ENCODE measurements at places on chromosomes 16 and 17.

GRCh38 chr17:27797390-27798091 lies 2.8 kb downstream of the NOS2 start:
- no peak for DNase-seq

DNA sequence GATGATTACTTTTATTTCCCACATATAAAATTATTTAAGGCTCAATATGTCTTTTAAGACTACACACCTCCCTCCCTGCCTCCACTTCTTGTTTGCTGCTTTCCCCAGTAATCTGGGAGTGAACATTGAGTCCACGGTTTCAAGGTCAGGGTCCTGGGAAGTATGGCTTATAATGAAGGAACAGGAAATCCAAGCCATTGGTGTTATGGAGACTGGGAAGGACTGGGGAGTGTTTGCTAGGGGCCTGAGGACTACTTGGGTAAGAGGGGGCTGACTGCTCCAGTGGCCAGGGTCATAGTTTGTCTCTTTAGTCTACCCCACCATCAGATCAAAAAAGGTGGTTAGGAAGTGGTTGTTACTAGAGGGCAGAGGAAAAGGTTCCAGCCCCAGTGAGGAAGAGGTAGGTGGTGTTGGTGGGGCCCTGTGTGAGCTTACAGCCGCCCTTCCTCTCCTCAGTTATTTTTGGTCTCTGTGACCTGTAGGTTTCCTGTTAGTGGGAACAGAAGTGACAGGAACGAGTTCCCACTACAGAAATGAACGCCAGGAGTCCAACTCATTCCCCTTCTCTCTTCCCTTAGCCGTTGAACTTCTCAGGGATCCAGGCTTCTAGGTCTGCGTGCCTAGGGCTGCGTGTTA lies 742 bp upstream of the SLC16A13 start:
- no peak for DNase-seq

GRCh38 chr17:60598001-60598736 lies 1.8 kb upstream of the PPM1D start:
- no peak for DNase-seq

DNA sequence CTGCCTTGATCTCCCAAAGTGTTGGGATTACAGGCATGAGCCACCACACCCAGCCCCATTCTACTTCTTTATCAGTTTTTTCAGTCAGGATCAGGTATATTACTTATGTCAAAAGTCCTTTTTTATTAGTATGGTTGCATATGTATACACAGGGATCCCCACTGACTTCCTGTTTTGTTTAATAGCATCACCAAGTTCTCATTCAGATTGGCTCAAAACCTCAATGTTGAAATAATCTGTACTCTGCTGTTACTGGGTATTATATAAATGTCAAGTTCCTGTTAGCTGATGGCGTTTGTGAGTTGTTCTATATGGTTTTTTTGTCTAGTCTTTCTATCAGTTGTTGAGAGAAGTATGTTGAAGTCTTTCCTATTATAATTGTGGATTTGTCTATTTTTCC lies 168.5 kb downstream of the BCAS3 start:
- DNase-seq: no peak

GRCh38 chr17:45038728-45039634 lies 12.5 kb downstream of the DCAKD start:
- DNase-seq: no peak

All from CD4-positive, alpha-beta T cell (primary cell).